ENCODE measurements at places on chromosomes 3 and 15. TPM values are rescaled to one million over a fixed set of nuclear protein-coding genes. Genes with fewer than 3 reads are reported as not detected.

GRCh38 chr15:87224404-87224803 lies 1032.1 kb downstream of the NTRK3 start:
- no peak for DNase-seq

Gene CSTA
- 62.3 TPM for total RNA-seq

Gene SMCO1
- not detected for total RNA-seq

GRCh38 chr3:32078085-32078634 lies 28.3 kb upstream of the GPD1L start:
- DNase-seq, result no peak

DNA sequence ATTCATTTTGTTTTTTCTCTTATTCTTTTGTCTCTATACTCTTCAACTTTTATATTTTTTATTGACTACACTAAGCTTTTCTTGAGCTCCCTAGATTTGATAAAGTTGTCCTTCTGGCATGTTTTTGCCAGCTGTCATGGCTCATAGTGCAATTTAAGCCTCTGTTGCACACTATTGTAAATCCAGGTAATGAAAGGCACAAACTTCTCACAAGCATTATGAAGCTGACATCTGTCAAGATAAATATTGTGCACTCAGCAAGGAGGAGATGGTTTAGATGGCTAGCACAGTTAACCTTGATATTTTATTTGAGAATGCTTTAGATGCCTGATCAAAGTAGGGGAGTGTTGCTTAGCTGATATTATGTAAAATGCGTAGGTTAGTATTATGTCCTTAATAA lies 1280.9 kb downstream of the NSUN3 start:
- no peak for DNase-seq

GRCh38 chr15:79071901-79072300 lies 18.7 kb downstream of the RASGRF1 start:
- DNase-seq, result peak; percentile 52

DNA sequence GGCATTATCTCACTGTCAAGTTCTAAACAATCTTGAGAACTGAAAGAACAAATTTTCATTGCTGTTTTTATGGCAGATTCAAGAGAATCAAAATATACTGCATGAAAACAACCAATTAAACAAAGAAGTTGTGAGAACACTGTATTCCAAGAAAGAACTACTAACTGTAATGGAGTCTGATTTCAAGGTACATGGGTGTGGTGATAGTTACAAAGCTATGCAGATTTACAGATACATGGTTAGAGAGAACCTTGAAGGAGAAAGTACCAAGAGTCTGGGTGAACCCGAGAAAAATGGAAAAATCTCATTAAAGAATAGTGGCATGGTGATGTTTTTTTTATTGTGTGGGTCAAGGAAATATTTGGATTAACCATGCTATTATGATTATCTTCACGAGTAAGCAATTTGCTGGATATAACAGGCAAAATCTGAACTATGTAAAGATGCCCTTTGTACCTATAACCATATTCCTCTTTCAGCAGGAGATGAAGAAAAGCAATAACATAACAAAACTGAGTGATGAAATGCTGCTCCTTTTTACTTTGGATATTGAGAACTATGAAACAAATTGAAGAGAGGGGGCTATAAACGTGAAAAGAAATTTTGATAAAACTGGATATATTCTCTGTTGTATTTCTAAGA lies 100.4 kb downstream of the PLSCR2 start:
- no peak for DNase-seq

- DNase-seq, result no peak
These were observed 43.8 kb downstream of the MSL2 start for GRCh38 chr3:136152176-136152843.

- no peak for DNase-seq
These were observed 9.7 kb downstream of the TEX264 start for GRCh38 chr3:51680663-51681230.

GRCh38 chr3:112411425-112411824 lies 78.5 kb downstream of the CD200 start:
- DNase-seq, result no peak

GRCh38 chr3:39637807-39638206 lies 170.3 kb downstream of the MOBP start:
- DNase-seq, result no peak

Gene ZWILCH
- total RNA-seq, result 9.0 TPM

GRCh38 chr3:156535162-156535627 lies 19.7 kb downstream of the SSR3 start:
- peak; percentile 64 for DNase-seq

DNA sequence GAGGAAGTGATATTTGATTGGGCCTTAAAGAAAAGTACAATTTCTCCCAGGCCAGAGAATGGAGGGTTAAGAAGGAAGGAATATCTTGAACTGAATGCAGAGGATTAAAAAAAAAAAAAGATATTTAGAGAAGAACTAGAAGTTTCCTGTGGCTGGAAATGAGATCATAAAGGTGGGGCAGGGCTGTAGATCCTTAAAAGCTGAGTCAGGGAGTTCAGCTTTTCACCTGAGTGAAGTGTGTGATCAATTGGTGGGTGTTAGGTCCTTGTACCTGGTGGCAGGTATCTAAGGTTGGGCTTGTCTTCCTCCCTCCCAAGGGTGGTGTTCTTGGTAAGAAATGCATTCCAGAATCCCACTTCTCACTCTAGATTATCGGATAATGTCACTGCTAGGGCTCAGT lies 11.8 kb downstream of the CEMIP start:
- no peak for DNase-seq

DNA sequence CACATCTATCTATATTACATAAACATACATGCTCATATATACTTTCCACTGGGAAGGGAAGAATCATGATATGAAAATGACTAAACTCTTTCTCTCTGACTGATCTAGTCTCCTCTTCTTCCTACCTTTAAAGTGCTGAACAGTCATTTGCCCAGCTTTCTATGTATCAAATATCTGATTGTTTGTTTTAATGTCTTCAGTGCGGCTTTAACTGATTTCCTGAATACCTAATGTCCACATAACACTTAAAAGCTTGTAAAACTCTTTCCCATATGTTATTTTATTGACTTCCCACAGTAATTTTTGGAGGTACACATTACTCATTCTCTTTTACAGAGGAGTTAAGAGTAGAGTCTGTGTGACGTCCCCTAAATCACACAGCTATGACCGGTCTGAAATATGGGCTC lies 28.2 kb downstream of the CPOX start:
- no peak for DNase-seq

Gene LMLN
- 11.2 TPM for total RNA-seq

Gene GXYLT2
- total RNA-seq, result 3.6 TPM

Gene ILDR1
- total RNA-seq, result 16.3 TPM

DNA sequence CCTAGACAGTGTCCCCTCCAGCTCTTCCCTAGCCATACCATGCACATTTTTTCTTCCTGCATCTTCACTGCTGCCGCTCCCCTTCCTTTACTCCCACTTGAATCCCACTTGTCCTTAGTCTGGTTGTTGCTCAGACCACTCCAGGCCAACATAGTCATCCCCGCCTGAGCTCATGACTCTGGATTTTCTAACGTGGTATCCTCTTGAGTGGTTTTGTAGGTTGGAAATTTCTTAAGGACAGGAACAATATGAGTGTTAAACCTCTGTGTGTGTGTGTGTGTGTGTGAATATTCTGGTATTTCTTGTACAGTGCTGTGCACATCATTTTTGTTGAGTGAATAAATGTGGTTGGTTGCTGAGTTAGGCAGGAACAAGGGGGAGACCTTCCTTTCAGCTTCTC lies 3.1 kb downstream of the BAHD1 start:
- DNase-seq, result no peak

Gene OIP5
- not detected for total RNA-seq

DNA sequence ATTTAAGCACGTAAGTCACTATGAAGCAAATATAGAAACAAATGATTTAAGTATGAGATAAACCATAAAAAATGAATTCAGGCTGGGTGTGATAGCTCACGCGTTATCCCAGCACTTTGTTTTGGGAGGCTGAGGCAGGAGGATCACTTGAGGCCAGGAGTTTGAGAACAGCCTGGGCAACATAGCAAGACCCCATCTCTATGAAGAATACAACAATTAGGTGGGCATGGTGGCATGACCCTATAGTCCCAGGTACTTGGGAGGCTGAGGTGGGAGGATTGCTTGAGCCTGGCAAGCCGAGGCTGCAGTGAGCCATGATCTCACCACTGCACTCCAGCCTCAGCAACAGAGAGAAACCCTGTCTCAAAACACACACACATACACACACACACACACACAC lies 34.2 kb downstream of the TMCC1 start:
- DNase-seq, result no peak

Gene CAMK2N2
- not detected for total RNA-seq

GRCh38 chr15:23566651-23567050 lies 1.2 kb downstream of the MKRN3 start:
- no peak for DNase-seq

GRCh38 chr3:122890720-122891220 lies 95.9 kb downstream of the SLC49A4 start:
- no peak for DNase-seq

DNA sequence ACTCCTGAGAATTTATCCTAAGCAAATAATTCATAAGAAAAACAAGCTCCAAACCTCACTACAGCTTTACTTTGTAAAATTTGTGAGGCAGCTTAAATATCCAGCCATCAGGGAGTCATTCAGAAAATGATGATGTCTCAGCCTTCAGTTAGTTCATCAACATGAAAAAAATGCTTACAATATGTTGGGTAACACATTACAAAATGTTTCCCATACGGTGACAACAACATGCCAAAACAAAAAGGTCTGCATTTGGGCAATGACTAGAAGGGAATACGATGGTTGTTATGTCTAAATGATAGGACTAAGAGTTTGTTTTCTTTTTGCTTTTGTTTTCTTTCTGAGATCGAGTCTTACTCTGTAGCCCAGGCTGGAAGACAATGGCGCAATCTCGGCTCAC lies 47.0 kb upstream of the CFAP161 start:
- DNase-seq, result no peak

Gene H1-8
- total RNA-seq, result not detected

DNA sequence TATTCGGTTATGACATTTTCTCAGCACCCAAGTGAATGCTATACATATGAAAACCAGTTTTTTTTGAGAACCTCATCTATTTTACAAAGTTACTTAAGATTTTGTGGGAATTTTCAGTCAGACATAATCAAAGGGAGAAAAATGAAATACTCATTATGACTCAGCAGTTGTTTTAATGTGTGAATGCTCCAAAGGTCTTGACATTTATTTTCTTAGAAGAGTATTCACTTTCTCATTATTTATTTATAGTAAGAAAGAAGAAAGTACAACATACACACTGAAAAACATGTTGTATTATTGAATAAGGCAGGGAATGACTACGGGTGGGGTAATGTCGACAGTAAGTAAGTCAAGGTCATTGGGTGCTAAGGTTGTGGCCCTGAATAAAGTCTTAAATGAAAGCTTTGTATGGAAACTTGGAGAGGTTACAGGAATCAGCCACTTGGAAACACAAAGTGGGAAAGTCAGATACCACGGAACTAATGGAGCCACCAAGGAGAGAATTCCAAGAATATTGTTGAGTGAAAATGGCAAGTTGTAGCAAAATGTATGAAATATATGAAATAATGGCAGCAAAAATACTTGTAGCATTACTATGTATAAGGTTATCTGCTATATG lies 844.5 kb downstream of the TBL1XR1 start:
- no peak for DNase-seq

DNA sequence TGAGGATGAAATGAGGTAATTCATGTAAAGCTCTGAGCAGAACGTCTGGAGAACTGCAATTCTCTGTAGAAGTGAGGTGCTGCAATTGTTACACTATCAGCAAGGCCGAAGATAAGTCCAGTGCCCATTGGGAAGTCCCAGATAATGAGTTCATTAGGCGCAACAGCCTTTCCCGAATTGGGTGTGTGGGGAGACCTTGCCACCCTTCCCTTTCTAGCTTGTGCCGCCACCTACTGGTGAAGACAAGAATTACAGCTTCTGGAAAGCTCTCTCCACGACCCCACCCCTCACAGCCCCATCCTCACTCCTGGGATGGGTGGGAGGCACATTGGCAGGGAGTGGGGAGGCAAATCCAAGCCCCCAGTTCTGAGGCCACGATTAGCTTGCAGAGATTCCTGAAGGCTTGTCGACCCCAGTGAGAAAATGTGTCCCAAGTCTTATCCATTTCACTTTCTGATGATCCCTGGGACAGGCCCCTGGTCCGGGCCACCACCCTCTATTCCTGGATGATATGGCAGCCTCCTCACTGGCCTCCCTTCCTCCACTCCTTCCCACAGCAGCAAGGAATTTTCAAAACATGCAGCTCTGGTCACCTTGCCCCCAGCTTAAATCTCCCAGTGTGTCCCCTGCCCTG lies 36.4 kb downstream of the FAM3D start:
- peak; percentile 79 for DNase-seq

GRCh38 chr3:48141604-48142137 lies 46.5 kb downstream of the CDC25A start:
- no peak for DNase-seq

- no peak for DNase-seq
These were observed 583.8 kb upstream of the ZNF717 start for GRCh38 chr3:76369170-76369569.

DNA sequence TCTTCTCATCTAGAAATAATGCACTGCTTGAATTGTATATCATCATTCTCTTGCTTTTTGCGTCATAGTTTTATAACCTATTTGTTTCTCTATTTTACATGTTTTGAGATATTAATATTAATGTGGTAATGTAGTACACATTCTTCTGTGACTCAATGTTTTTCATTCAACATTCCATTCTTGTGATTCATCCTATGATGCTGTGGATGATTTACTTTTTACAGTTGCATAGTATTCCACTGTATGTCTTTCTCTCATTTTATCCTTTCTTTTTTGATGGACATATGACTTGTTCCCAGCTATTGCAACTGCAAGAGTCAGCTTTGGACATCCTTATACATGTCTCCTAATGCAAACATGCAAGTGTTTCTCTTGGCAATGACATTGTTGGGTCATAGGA lies 20.6 kb upstream of the VEPH1 start:
- DNase-seq, result no peak

- no peak for DNase-seq
These were observed 9.2 kb upstream of the TGFBR2 start for GRCh38 chr3:30597131-30597768.

DNA sequence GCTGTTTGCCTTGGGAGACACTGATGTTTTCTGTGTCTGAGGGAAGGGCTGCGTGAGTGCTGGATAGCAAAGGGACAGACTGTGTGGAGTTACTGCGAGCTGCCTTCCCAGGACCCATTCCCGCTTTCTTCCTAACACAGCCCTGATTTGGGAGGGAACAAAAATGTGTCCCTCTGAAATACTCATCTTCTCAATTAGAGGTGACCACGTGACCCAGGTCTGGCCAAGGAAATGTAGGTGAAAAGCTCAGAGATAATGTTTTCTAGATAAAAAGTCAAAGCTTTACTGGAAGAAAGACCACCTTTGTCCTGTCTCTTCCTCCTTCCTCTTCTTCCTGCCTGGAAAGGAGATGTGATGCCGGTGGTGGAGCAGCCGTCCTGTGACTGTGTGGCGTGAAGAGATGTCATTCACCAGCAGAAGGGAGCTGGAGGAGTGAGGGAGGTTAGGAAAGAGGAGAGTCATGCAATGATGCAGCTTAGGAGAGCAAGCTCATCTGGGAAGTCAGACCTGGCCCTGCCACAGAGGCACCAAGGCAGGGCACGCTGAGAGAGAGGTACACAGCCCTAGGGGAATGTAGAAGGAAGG lies 105.6 kb downstream of the CHSY1 start:
- no peak for DNase-seq

GRCh38 chr3:66253790-66254620 lies 33.2 kb downstream of the SLC25A26 start:
- DNase-seq, result no peak

Data from ureter (tissue), 1 donor.